ENCODE measurements at places on chromosomes 4 and X. TPM values are rescaled to one million over a fixed set of nuclear protein-coding genes. Genes with fewer than 3 reads are reported as not detected.

Gene CTAG2
- polyA plus RNA-seq, result not detected

Gene FREM3
- 0.16 TPM for polyA plus RNA-seq

Gene DIPK2B
- polyA plus RNA-seq, result 6.3 TPM

DNA sequence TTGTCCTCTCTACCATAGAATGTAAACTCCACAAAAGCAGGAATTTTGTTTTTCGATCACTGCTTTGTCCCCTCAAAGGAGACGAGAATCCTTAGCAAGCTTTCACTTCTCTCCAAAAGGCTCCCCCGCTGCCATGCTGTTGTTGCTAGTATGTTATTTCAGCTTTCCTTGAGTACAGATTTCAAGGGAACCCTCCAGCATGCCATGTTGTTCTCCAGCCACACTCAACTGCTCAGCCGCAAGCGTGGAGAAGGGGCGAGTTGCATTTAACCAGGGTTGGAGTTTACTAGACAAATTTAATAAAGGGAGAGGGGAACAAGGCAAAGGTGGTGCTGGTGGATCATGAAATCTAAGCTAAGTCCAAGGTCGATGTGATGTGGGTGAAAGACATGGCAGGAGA is 23.1 kb downstream of the NSDHL start:
- no peaks in the 10 kb centered on the region for H3K4me1 ChIP-seq
- no peak overlapping the region for H3K27ac ChIP-seq
- no peak overlapping the region for H3K4me3 ChIP-seq
- peaks cover 17% of the 10 kb centered on the region for H3K36me3 ChIP-seq
- H3K27me3 ChIP-seq, result no peaks in the 10 kb centered on the region

GRCh38 chr4:25160714-25161592 is 704 bp upstream of the SEPSECS start:
- no peaks in the 10 kb centered on the region for H3K27me3 ChIP-seq
- no peak for DNase-seq
- peak overlapping the region; percentile 97 for H3K4me3 ChIP-seq
- no peaks in the 10 kb centered on the region for H3K4me1 ChIP-seq
- peak overlapping the region; percentile 100 for H3K27ac ChIP-seq

GRCh38 chrX:112085149-112085548 is 2.6 kb upstream of the TRPC5 start:
- H3K4me1 ChIP-seq, result no peaks in the 10 kb centered on the region
- H3K36me3 ChIP-seq, result no peaks in the 10 kb centered on the region
- no peak overlapping the region for H3K4me3 ChIP-seq
- no peak for DNase-seq

DNA sequence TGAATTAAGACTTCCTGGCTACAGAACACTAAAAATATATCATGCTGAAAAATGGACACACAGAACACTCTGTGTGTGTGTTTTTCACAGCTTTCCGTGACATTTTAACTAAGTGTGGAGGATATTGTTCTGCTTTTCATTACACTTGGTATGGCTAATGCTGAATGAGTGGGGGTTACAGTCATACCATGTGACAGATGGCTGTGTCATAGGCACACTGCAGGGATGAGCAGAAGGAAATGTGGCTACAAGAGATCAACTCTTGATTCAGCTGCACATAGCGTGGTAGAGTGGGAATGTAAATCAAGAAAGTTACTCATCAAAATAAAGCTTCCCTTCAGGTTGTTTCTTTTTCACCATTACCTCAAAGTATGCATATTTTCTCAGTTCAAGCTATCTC is 669.8 kb downstream of the IQCM start:
- no peak overlapping the region for H3K27ac ChIP-seq
- no peak for DNase-seq
- H3K4me1 ChIP-seq, result no peaks in the 10 kb centered on the region

DNA sequence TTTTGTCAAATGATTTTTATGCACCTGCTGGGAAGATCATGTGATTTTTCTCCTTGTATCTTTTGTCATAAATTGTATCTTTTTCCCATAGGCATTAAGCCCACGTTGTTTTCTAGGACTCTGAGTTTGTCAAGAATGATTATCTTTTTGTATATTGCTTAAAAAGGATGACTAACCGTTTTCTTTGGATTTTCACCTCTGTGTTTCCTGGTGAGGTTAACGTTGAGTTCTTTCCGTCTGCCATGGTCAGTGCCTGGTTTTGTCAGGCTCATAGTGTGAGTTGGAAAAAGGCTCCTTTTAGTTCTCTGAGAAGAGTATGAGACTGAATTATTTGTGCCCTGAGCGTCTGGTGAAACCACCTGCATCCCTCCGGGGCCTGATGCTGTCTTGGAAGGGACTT is 21.9 kb downstream of the PCGF3 start:
- no peak overlapping the region for H3K27ac ChIP-seq
- H3K36me3 ChIP-seq, result peaks cover 23% of the 10 kb centered on the region
- H3K4me3 ChIP-seq, result no peak overlapping the region
- H3K27me3 ChIP-seq, result no peaks in the 10 kb centered on the region
- H3K4me1 ChIP-seq, result peaks cover 15% of the 10 kb centered on the region
- DNase-seq, result no peak

DNA sequence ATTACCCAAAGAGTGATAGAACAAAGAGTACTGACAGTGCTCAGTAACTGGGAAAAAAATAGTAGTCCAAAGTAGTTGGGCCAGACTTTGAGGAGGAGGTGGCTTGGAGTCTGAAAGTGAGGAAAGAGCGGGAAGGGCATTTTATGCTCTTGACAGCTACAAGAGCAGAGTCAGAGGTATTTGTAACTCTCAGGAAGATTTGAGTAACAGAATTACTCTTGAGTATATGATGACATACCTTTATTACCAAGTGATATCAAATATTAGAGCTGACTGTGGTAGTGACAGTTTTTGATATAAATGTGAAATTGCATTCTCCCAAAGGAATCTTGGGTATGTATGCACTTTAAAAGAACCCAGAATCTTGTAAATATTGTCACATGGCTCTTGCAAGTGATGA is 2.2 kb downstream of the SLAIN2 start:
- H3K4me1 ChIP-seq, result peaks cover 11% of the 10 kb centered on the region
- H3K27ac ChIP-seq, result no peak overlapping the region
- H3K27me3 ChIP-seq, result no peaks in the 10 kb centered on the region
- no peaks in the 10 kb centered on the region for H3K36me3 ChIP-seq
- H3K4me3 ChIP-seq, result no peak overlapping the region
- DNase-seq, result no peak

DNA sequence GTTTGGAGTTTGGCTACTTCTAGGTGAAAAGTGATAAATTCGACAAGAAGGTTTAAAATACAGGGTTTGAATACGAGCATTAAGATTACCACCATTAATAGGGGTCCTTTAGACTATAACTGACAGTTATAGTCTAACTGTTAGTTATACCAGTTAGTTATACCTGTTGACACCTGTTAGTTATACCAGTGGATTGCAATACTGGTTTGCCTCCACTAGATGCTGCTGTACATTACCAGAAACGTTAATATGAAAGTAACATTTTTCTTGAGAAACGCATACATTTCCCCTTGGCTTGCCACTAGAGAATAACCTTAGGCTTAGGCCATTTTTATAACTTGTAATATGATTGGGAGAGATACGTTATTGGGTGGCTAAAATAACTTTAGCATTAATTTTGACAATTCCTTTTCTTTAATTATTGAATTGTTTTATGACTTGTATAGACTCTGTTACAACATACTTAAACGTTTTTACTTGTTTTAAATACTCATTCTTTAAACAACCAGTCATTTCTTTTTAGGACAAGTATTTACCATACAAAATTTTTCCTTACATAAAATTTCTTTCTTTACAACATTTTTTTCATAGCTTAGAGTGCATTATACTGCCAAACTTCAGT is 911.2 kb downstream of the FSTL5 start:
- no peaks in the 10 kb centered on the region for H3K4me1 ChIP-seq
- H3K4me3 ChIP-seq, result no peak overlapping the region
- H3K27ac ChIP-seq, result no peak overlapping the region
- DNase-seq, result no peak
- H3K27me3 ChIP-seq, result no peaks in the 10 kb centered on the region
- H3K36me3 ChIP-seq, result no peaks in the 10 kb centered on the region

DNA sequence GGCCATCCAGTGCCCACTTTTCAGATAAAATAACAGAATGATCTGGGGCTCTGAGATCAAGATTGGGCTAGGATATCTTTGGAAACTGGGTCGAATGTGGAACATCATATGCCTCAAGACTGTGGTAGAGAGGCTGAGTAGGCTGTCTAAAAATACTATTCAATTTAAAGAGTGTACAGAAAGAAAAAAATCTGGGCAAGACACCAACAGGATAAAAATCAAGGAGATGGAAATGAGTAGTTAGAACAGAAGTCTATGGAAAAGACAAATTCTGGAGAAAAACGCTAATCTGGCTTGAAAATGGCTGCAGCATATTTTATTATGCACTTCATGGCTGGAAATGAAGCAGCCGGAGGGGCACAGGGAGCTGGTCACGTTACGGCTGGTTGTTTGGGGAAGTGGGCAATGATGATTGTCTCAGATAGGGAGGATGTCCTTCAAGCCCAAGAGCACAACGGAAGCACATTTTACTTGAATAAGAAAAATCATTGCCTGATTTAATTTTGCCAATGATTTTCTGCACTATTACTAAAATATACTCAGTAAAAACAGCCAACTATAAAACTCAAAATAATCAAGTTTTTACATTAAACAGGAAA is 27.1 kb upstream of the MAPK10 start:
- H3K36me3 ChIP-seq, result no peaks in the 10 kb centered on the region
- peaks cover 4% of the 10 kb centered on the region for H3K27me3 ChIP-seq
- no peaks in the 10 kb centered on the region for H3K4me1 ChIP-seq
- no peak overlapping the region for H3K4me3 ChIP-seq

DNA sequence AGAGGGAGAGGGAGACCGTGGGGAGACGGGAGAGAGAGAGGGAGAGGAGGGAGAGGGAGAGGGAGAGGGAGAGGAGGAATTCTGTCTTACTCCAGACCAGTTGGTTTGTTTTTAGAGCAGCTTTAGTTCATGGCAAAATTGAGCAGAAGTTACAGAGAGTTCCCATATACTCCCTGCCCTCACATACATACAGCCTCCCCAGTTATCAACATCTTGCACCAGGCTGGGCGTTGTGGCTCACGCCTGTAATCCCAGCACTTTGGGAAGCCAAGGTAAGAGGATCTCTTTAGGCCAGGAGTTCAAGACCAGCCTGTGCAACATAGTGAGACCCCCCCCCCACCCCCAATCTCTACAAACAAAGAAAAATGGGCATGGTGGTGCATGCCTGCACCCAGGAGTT is 79.8 kb upstream of the OGT start:
- no peak for DNase-seq
- no peak overlapping the region for H3K4me3 ChIP-seq
- H3K27ac ChIP-seq, result no peak overlapping the region
- H3K27me3 ChIP-seq, result no peaks in the 10 kb centered on the region

- no peak overlapping the region for H3K4me3 ChIP-seq
- no peaks in the 10 kb centered on the region for H3K36me3 ChIP-seq
- H3K4me1 ChIP-seq, result no peaks in the 10 kb centered on the region
- no peak overlapping the region for H3K27ac ChIP-seq
These were observed 407.6 kb upstream of the BOD1L1 start for GRCh38 chr4:14035076-14035475.

DNA sequence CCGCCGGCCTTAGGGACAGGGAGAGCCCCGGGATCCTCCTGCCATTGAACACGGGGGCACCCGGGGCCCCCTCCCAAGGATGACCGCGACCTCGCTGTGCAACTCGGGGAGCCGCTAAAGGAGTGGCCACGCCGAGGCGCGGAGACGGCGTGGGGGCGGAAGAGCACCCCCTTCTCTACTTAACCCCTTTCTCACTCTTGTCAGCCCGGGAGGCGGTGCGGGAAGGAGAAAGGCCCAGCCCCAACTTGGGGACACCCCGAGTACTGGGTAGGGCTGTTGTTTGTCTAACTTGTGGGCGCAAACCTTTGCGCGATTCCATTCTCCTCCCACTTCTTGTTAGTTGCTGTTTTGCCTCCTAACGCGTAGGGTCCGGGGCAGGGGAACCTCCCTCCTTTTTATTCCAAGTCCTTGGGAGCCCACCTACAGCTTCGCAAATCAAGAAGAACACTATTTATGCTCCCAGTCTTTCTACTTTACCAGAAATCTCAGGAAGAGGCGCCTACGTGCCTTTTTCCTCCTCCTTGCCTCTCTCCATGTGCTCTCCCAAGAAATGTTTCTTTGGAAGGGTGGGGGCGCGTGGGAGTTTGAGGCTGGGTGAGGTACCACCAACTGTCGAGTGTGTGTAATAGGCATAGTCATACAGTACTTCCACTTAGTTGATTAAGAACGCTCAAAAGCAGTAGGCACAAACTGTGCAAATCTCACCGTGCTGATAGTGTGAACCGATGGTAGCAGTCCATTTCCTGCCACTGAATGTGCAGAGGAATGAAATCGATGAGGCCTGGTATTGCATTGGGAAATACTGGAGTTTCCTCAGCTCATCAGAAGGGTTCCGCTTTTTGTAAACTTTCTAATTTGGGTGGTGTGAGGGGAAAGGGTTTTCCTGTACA is 813 bp downstream of the DIAPH2 start:
- DNase-seq, result peak; percentile 14
- H3K4me3 ChIP-seq, result peak overlapping the region; percentile 84
- H3K36me3 ChIP-seq, result no peaks in the 10 kb centered on the region
- no peaks in the 10 kb centered on the region for H3K27me3 ChIP-seq
- no peaks in the 10 kb centered on the region for H3K4me1 ChIP-seq
- peak overlapping the region; percentile 77 for H3K27ac ChIP-seq

DNA sequence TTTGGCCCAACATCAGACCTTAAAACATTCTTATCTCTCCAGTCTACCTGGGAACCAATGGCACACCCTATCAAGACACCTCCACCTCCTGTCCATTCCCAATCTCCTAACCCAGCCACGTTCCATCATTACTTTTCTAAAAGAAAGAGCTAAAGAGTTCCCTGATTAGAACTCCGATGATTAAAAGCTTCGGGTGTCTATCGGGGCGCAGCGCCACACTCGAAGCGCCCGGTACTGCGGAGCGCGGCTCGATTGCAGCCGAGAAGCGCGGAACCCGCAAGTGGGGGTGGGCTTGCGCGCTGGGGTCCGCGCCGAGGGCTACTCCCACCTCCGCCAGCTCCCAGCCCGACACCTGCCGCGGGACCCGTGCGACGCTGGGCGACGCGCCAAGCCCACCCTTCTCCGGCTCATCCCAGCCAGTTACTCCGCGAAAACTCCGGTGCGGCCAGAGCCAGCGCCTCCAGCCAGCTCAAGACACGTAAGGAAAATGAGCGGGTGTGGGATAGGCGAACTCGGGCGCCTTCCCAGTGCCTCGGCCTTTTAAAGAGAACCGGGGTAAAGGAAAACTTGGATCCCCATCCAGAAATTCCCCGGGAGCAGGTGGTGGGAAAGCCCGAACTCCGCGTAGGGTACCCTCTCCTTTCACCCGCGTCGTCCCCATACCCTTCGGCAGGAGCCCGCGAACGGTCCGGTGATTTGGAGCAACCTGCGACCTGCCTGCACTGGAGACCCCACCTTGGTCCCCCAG is 593 bp downstream of the NPY1R start:
- no peak overlapping the region for H3K27ac ChIP-seq
- H3K36me3 ChIP-seq, result no peaks in the 10 kb centered on the region
- peak overlapping the region; percentile 58 for H3K4me3 ChIP-seq
- peaks cover 39% of the 10 kb centered on the region for H3K27me3 ChIP-seq

DNA sequence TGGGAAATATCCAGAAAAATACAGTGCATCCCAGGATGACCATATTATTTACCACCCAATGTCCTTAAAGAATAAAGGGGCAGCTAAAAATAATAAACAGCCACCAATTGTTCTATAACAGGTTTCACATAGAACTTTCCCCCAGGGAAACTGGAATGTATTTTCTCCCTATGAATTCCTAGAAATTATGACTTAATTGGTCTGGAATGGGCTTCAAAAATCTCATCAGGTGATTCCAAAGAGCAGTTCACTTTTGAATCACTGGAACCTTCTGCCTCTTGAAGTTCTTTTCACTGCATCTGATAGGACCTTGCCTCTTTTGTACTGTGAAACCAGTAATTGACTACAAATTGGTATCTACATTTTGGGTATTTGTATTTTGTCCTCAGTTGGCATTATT is 119.3 kb downstream of the ZNF330 start:
- no peak for DNase-seq
- no peak overlapping the region for H3K27ac ChIP-seq
- no peaks in the 10 kb centered on the region for H3K36me3 ChIP-seq
- no peak overlapping the region for H3K4me3 ChIP-seq
- peaks cover 4% of the 10 kb centered on the region for H3K27me3 ChIP-seq
- H3K4me1 ChIP-seq, result no peaks in the 10 kb centered on the region
